ENCODE measurements at places on chromosomes 6 and 20. TPM values are rescaled to one million over a fixed set of nuclear protein-coding genes. Genes with fewer than 3 reads are reported as not detected.

SDC4 gene
- total RNA-seq, result not detected

DNA sequence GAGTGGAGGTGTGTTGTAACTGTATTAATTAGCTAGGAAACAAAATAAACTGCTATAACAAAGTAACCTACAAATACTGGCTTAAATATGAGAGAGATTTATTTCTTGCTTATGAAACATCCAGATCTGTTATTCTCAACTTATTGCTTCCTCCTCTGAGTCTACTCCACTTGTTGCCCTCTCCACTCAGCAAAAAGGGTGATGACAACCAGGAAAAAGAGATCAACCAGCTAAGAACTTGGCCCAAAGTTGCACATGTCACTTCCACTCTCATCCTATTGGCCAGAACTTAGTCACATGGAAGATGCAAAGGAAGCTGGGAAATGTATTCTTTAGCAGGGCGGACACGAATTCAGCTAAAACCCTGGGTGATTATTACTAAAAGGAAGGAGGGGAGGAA, 5.2 kb upstream of the TP53RK start:
- DNase-seq, result no peak

GRCh38 chr6:106199998-106200397, 113.9 kb downstream of the PRDM1 start:
- DNase-seq, result no peak

HSPA12B gene
- total RNA-seq, result not detected

CCN5 gene
- not detected for total RNA-seq

DNA sequence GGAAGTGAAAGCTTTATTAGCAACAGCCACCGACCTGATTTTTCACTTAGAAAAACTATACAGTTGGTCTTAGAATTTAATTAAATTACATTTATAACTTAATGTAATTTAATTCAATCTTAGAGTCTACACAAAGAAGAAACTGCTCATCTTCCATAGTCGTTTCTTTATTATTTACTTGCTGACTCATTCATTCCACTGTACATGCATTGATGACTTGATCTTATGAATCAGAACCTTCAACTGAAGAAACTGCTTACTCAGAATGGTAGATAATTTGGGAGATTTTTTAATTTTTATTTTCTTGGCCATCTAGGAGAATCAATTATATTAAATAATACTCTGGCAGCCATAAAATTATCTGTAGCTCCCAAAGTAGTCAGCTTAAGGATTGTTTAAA, 1021.6 kb upstream of the FLRT3 start:
- no peak for DNase-seq

DNA sequence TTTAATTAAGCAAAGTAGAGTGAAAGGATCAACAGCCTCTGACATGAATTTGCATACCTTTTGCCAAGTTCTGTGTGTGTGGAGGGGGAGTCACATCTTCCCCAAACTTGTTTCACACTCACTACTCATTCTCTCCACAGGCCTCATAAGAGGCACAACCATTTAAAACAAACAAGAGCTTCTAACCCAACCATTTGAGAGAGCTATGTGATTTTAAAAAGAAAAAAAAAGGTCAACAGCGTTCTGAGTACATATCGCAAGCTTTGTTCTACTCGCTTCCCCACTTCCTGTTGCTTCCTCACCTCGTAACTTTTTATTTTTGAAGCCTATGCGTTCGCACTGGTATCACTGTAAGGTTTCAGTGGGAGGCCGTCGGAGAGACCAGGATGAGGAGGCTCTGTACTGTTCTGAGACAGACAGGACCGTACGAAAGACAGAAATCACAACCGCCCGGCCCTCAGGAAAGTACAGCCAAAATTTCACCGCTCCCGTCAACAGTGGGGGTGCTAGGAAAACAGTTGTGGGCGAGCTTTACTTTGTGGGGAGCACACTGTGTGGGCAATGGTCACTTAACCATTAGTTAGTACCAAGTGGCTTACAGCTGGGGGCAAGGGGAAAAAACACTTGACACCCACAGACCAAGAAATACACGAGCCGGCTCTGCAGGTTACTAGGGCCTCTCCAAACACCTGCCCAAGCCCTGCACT, 61.3 kb downstream of the TRERF1 start:
- DNase-seq, result no peak

GRCh38 chr20:3085571-3086072, 1.1 kb upstream of the AVP start:
- DNase-seq, result no peak

LY6G6C gene
- total RNA-seq, result not detected

C6orf163 gene
- 5.7 TPM for total RNA-seq

DNA sequence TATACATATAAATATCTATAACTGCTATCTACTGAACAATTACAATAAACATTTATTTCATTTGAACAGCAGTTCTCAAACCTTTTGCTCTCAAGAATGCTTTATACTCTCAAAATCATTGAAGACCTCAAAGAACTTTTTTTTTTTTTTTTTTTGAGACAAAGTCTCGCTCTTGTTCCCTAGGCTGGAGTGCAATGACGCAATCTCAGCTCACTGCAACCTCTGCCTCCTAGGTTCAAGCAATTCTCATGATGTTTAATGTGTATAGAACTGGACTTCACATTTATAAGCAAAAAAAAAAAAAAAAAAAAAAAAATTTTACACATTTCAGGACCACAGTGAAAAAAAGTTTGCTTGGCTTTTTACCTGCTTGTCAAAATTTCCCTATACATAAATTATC, 11.7 kb downstream of the UBE2V1 start:
- no peak for DNase-seq

GRCh38 chr6:16420715-16421461, 182.5 kb downstream of the GMPR start:
- peak; percentile 27 for DNase-seq

- no peak for DNase-seq
Measured at GRCh38 chr20:33964441-33964840, 29.3 kb upstream of the RALY start.

DNA sequence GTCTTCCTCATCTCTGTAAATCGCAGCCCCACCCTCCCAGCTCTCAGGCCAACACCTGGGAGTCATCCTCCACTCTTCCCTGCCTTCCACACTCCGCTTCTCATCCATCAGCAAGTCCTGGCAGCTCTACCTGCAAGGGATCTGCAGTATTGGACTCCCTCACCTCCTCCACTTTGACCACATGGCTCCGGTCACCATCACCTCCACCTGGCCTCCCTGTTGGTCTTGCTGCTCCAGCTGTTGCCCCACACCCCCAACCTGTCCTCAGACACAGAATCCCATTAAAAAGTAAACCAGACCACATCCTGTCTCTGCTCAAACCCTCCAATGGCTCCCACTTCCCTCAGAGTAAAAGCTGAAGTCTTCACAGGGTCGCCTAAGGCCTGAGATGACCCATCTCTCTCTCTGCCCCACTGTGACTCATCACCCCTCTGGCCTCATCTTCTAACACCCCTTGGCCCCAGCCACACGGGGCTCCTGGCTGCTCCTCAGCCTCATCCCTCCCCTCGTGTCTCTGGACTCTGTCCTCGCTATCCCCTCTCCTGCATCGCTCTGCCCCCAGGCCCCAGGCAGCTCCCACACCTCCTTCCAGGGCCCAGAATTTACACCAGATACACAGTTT, 185.1 kb upstream of the SULF2 start:
- DNase-seq, result no peak

COL12A1 gene
- not detected for total RNA-seq

- DNase-seq, result no peak
Measured at GRCh38 chr6:30508890-30509736, 19.8 kb downstream of the HLA-E start.

APOM gene
- total RNA-seq, result 2.4 TPM

Measured in activated B cell treated with CpG ODN at 0.5 μM for 24 hours (primary cell).